Fibroblast of villous mesenchyme (primary cell): ENCODE measurements at places on chromosomes 1 and 21. TPM values are rescaled to one million over a fixed set of nuclear protein-coding genes. Genes with fewer than 3 reads are reported as not detected.

The SPRR5 gene
- total RNA-seq, result not detected in 2 replicates

The FAM167B gene
- 0.97 and 5.2 TPM in 2 replicates for total RNA-seq

The CASZ1 gene
- total RNA-seq, result under 0.01 TPM in 2 replicates

The TRNP1 gene
- total RNA-seq, result 13.2 and 27.6 TPM in 2 replicates

The SPATC1L gene
- 5.8 and 9.5 TPM in 2 replicates for total RNA-seq

The RHOU gene
- total RNA-seq, result 2.2 and 2.9 TPM in 2 replicates

The TAS1R1 gene
- under 0.01 TPM in 1 of 2 replicates, not detected in the other for total RNA-seq

DNA sequence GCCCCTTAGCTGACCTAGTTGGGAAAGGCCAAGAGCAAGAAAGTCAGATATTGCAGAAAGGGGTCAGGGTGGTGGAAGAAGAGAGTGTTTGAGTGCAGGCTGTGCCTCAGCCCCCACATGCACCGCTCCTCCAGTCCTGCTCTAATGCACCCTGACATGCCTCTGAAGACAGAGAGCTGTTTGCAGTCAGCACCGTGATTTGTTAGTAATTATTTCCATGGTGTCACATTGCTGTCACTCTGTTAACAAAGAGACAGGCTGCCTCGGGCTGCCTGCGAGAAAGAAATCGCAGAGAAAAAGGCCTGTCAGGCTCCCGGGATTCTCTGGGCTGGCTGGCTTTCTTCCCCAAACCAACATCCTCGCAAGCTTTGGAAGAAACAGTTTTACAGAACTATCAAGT, 58.3 kb downstream of the ERI3 start:
- DNase-seq, result no peak

DNA sequence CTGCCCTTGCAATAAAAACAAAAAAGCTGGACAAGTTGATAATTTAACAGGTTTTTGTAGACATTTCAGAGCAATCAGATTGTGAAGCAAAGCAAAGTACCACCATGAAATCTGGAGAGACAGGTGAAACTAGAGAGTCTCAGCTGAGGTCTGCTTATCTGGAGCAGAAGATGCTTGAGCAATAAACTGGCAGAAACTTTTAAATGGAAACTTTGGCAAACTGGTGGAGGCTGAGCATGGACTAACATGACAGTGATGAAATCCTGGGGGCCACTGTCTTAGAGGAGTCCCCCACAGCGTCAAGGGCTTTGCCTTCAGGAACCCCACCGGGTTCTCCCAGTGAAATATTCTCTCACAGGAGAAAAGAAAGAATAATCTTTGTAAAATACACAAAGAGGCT, 416.3 kb upstream of the B3GALT2 start:
- DNase-seq, result no peak

DNA sequence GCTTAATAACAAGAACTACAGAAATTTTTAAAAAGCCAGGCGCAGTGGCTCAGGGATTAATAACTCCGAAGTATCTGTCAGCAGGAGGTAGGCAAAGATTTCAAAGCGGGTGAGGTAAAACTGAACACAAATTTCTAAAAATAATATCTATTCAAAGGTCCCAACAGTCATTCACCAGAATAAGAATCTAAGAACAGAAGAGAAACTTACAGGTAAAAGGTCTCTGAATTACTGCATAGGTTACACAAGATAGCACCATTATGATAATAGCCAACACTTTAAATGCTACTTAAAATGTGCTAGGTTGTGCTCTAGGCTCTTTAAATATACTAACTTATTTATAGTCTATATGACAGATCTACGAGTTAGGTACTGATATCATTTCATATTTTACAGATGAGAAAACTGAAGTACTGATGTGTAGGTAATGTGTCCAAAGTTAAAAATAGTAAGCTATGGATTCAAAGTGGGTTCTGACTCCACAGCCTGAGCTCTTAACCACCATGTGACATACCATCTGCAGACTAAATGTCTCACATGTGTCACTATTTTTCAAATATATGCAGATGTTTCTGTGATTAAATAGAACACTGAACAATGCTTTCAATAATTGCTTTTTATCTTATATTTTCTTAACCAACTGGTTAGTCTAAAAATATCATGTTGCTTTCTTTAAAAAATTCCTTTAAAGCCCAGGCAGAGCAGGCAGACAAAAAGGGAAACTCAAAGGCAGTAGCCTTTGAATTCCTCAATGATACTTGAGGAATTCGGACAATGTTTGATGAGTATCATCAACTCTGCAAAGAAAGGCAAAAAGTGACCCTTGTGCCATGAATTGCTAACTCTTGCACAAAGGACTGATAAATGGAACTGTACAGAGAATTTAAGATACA, 80.5 kb upstream of the TTC39A start:
- no peak for DNase-seq

GRCh38 chr1:65994223-65994622, 201.5 kb downstream of the PDE4B start:
- DNase-seq, result no peak

GRCh38 chr1:180392427-180393145, 109.8 kb downstream of the ACBD6 start:
- no peak for DNase-seq

- no peak for DNase-seq
Observed at GRCh38 chr21:32120230-32120629, 158.6 kb downstream of the MIS18A start.

- DNase-seq, result peak; percentile 87
Observed at GRCh38 chr1:208219659-208220282, 24.4 kb downstream of the PLXNA2 start.

DNA sequence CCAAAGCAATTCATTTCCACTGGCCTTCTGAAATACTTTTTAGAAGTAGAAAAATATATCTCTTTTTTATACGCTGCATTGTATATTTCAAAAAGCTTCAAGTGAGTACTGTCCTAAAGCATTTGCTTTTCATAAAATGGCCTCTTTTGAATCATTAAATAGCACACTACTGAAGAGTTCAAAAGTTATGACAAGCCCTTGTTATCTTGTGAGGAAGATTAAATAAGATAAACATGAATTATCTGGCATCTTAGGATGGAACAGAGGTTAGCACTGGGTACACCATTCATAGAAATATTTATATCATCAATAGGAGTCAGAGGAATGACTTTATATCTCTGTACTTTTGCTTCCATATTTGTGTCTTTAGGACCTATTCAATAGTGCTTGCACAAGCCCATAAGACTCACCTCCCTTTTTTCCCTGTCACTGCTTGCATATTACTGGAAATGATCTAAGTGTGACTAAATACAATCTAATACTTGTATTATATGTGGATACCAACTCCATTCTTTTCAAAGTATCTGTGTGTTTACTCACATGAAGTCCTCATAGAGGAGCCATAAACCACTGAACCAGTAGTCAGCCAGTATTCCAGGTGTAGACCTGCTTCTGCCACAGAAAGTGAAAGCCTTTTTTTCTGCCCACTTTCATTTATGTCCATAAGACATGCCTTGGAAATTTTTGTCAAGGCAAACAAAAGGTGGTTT, 274.2 kb upstream of the C1orf105 start:
- peak; percentile 55 for DNase-seq
